GM04504 (cell line): ENCODE measurements at places on chromosomes 11 and 22.

DNA sequence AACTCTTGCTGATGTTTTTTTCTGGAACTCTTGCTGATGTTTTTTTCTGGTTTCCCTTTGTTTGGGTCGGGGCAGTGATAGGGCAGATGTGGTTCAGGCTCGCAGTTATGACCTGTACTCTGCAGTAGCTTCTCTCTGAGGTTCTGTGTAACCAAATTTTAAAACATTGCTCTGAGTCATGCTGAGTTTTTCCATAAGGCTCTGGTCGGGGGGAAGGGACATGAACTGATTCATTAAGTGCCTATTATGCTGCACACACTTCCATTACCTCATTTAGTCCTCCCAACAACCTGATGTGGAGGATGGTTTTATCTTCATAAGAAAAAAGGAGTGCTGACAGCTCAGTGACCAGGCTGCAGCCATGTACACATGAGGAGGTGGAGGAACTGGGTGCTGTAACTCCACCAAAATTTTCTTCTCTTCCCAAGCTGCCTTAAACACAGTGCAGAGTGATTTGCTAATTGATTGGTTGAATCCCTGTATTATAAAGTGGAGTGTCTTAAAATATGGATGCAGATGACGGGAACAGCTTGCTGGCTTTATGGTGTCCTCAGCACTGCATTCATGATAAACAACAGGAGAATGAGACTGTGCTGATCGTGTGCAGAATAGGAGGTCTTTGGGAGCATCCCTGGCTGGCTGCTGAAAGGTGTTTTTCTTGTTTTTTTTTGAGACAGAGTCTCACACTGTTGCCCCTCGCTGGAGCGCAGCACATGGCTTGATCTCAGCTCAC lies 19.1 kb downstream of the TNRC6B start:
- DNase-seq: peak; percentile 74

- DNase-seq: no peak
These were observed 4.6 kb downstream of the PRSS23 start for GRCh38 chr11:86804951-86805350.

DNA sequence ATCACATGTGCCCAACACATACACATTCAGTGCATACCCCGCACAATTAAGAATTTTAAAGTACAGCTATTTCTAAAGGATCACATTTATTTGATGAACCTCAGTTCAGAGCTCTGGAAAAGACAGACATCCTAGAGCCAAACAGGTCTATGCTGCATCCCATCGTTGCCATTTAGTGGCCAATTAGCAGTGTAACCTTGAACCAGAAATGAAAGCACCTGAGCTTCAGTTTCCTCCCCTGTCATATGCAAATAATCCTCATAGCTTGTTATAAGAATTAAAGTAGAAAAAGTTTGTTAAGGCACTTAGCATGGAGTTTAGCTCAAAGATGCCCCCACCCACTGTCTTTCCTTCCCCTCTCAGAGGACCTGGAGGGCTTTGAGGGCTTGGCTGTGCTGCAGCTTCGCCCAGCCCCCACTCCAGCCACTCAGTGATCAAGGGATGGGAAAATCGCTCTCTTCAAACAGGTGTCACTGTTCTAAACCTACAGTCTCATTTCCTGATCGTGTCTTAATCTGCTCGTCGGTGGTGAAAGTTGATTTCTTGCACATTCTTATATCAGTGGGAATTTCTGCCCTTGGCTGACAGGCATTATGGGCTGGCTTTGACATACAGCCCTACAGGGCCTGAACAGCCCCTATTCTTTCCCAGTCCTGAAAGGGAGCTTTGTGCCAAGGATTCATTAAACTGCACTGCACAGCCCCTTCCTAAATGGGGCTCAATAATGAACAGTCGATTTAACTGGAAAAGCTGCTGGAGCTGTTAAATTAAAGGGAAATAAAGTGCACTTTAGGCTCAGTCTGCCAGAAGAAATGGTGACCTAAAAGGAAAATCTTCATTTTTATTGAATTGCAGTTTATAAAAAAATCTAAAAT lies 23.3 kb upstream of the FAM181B start:
- no peak for DNase-seq

DNA sequence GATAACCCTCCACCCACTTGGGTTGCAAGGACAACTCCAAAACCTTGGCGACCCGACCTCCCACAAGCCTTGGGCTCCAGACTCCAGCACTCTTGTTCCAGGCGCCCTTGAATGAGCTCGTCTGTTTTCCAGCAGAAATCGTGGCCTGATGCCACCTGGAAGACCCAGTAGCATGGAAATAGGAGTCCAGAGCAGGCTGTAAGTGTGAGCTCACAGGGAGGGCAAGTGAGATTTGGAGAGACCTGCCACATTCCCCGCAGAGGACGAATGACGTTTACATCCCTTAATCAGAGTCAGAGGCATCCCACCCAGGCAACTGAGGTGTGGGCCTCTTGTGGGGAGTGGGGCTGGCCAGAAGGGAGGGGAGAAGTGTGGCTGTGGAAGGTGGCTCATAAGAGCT lies 71.9 kb downstream of the LDLRAD3 start:
- DNase-seq: no peak

DNA sequence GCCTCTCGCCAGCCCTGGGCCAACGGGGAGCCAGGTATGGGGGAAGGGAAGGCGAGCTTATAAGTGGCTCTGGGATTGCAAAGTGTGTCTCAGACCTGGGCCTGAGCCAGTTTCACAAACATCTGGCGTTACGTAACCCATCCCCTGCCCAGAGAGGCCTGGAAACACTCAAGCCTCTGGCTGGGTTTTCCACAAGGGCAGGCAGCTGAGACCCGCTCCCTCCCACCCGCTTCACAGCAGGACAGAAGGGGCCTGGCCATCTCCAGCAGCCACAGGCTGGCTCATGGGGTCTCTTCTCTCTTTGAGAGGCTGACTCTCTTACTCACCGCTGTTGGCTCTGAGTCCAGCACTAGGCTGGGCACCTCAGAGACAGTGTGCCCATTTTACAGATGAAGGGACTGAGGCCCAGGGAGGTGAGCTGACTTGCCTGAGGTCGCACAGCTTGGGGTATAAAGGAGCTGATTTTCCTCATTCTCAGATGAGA lies 44.5 kb downstream of the TRIOBP start:
- DNase-seq: peak; percentile 96

DNA sequence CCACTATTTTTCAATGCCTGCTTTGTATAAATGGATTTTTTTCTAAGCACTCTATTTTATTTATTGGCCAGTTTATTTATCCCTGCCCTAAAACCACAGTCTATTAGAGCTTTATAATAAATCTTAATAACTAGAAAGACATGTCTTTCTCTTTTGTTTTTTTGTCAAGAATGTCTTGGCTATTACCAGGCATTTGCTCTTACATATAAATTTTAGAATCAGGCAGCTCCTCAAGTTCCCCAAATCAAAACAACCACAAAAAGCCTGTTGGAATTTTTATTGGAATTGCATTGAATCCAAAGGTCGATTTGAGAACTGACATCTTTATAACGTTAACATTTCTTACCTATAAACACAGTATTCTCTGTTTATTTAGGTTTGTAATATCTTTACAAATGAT lies 85.8 kb upstream of the SC5D start:
- no peak for DNase-seq

- DNase-seq: no peak
These were observed 37.8 kb downstream of the ZNF143 start for GRCh38 chr11:9498457-9499078.

DNA sequence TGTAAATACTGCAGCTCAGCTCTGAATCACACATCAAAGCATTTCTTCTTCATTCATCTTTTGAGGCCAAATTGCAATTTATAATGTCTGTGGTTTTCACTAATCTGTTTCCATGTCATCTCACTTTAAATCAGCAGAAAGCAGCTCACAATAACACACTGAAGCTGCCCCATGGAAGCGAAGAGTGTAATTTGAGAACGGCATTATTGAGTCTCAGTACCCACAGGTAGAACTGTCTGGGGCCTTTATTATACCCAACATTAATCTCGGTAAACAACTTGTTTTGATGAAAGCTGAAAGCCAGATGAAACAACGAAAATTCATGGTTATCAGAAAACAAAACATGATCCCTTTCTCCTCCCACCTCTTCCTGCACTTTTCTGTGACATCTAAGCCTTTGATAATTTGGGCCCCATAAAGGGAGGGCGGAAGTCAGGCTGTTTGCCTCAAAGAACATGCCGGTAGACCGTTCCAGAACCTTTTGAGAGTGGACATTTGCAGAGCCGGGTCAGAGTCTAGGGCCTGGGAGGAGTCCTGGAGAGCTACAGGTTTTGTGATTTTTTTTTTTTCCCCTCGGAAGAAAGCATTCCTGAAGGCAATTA lies 68.2 kb upstream of the SESN3 start:
- DNase-seq: no peak

DNA sequence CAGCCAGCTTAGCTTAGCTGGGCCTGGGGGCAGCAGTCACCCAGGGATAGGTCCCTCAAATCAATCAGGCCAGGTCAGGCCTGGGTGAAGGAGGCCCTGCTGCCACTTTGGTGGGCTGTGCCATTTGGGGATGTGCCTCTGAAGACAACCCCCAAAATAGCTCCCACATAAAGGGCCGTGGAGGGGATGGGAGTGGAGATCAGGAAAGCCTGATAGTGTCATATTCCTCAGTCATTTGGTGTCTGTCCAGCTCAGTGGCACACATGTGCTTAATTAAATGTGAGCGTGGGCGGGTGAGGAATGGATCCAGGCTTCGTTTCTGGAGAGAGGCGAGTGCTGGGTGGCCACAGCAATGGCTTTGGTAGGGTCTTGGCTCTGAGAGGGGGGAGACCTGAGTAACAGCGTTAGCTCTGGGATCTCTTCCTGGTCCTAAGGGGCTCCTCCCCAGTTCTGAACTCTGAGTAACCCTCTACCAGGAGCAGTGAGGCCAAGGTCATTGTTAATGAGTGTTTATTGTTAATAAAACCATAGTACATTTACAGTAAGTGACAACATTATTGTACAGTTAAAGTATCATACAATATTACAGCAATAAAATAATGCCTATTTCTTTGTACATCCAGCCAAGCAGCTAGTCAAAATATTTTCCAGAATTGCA lies 45.2 kb downstream of the NAT10 start:
- peak; percentile 16 for DNase-seq

DNA sequence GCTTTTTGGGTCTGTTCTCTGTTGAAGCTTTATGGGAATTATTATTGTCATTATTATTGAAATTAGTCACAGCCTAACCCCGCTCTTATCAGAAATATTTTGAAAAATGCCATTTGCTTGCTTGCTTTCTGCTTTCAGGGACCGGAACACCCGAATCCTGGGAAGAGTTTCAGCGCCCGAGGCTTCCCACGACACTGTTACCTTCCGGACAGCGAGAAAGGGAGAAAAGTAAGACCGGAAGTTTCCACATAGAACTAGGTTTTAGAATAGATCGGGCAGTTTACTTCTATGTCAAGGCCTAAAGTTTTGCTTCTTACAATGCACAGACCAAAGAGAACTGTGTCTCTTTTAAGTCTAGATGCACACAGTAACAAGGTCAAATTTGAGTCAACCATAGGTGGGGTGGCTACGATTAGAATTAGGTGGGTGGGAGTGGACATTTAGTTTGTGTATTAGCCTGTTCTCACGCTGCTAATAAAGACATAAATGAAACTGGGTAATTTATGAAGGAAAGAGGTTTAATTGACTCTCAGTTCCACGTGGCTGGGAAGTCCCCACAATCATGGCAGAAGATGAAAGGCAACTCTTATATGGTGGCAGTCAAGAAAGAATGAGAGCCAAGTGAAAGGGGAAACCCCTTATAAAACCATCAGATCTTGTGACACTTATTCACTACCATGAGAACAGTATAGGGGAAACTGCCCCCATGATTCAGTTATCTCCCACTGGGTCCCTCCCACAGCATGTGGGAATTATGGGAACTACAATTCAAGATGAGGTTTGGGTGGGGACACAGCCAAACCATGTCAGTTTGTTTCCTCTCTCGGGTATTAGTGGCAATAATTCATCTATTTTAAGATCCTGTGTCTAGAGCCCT lies 12.9 kb downstream of the MPEG1 start:
- no peak for DNase-seq

DNA sequence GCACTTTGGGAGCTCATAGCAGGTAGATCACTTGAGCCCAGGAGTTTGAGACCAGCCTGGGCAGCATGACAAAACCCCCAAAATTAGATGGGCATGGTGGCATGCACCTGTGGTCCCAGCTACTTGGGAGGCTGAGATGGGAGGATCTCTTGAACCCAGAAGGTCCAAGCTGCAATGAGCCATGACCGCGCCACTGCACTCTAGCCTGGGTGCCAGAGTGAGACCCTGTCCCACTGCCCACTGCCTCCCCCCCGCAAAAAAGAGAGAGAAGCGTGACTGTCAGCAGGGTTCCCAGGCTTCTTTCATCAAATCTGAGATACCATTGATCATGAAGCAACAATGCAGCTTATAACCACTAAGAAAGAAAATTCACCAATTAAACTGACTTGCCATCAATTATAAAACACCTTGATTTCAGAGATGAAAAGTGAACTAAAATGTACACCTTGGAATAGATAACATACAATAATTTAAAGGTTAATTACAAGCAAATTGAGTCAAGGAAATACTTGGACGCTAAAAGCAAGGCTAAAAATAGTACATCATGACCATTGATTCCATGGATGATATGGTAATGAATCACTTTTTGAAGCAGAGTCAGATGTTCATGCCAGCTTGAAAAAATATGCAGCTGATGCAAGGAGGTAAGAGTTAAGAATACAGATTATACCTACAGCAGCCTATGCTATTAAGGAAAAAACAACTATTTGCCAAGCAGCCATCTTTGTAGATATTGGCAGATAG lies 90.8 kb upstream of the ALKBH3 start:
- DNase-seq: no peak

DNA sequence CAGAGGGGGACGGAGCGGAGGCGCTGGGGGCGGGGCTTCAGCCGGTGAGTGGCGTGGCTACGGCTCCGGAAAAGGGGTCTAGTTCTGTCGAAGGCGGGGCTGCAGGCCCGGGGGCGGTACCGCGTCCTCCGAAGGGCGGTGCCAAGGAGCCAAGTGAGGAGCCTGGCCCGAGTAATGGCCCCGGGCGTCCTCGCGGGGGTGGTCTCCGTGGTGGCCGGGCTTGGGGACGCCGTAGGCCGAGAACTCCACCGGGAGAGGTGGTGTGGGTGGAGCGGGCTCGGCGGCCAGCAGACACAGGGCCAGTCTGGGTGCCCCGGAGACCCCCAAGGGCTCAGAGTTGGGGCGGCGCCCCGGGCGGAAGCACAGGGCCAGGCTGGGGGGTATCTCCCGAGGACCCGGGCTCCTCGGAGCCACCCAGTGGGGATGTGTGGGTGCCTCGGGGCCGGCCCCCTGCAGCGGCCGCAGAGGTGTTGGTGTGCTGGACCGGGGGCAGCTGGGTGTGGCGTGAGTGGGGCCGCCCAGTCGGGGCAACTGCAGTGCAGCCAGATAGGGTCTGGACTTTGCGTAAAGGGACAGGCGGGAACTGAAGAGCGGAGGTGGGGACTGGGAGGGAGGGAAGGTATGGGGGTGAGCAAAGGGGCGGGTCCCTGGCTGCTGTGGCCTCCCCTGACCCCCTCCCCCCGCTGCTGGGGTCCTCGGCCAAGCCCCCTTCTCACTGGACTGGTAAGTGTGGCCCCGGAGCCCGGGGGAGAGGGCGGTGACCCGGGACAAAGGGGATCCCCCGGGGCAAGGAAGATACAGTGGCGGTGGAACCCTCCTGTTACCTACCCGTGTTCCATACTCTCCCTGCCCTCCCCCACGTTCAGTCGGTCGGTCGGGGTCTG lies 838 bp downstream of the FKBP2 start:
- no peak for DNase-seq
